Activated CD4-positive, alpha-beta T cell treated with anti-CD3 and anti-CD28 coated beads for 1 hour (primary cell): ENCODE measurements at places on chromosomes 12 and 14.

GRCh38 chr12:22399464-22400180, 65.1 kb upstream of the ST8SIA1 start:
- DNase-seq, result no peak

GRCh38 chr12:62774794-62775193, 160.2 kb downstream of the PPM1H start:
- no peak for DNase-seq

DNA sequence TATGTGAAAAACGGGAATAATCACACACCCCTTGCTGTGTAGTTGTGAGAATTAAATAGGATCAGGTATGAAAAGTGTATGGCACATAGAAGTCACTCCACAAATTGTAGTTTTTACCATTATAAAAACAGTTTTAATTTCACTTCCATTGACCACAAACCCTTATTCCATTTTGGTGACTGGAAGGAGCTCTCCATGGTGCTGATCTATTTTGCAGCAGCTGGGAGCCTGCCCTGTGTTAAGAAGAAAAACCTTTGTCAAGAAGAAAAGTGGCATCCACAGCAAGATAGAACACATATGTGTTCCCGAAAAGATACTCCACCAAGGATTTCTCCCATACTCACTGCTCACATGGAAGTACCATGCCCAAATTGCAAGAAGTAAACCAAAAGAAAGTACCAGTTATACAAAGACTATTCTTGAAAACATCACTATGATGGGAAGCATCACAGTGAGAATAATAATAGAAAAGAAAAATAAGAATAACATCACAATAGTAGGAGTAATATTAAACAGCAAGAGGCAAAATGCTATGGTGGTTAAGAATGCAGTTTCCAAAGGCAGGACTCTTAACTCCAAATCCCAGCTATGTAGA, 58.7 kb downstream of the TUNAR start:
- no peak for DNase-seq

- no peak for DNase-seq
Measured at GRCh38 chr12:112665958-112666357, 125.6 kb upstream of the RPH3A start.

- no peak for DNase-seq
Measured at GRCh38 chr14:79098324-79098723, 928.2 kb downstream of the NRXN3 start.
